Mesothelial cell of epicardium (in vitro differentiated cells): ENCODE measurements at places on chromosomes 7 and 10. TPM values are rescaled to one million over a fixed set of nuclear protein-coding genes. Genes with fewer than 3 reads are reported as not detected.

Gene H2BK1
- not detected in 3 replicates for total RNA-seq

DNA sequence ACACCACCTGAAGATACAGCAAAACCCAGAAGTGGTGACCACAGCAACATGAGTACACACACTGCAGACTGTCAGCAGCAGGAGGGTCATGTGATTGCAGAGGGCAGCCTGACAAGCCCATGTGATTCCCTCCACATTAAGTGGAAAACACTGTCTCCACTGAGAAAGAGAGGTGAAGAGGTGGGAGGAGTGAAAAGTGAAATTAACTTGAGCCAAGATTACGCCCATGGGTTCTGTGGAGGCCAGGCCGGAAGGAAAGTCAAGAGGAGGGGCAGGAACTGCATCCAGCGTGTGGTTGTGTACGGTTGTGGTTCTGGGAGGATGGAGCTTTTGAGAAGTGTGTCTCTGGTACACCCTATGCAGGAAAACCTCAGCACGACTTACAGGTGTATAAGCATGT lies 138.5 kb downstream of the PLXNA4 start:
- H3K27ac ChIP-seq: no peak overlapping the region
- no peaks in the 10 kb centered on the region for H3K36me3 ChIP-seq
- DNase-seq: no peak
- H3K4me3 ChIP-seq: no peak overlapping the region
- H3K4me1 ChIP-seq: peaks cover 16% of the 10 kb centered on the region

DNA sequence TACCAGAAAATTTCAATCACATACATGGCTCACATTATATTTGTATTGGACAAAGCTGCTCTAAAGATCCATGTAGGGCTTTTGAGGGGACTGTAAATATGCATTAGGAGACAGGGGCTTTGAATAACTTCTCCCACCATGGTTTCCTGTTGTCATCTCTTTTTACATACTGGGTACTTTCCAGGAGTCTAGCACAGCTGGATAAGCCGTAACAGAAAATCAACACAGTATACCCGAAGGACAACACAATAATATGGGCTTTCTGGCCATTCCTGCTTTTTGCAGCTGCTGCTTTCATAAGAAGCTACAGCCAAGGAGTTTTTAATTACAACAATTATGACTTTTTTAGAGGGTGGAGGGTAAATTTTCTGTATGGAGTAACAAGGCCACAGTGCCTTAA lies 63.4 kb upstream of the SRPK2 start:
- peaks cover 4% of the 10 kb centered on the region for H3K36me3 ChIP-seq
- H3K4me1 ChIP-seq: peaks cover 16% of the 10 kb centered on the region

GRCh38 chr10:119863951-119864565 lies 8.6 kb downstream of the MCMBP start:
- peaks cover 11% of the 10 kb centered on the region for H3K4me1 ChIP-seq
- no peak overlapping the region for H3K27ac ChIP-seq
- H3K36me3 ChIP-seq: peaks cover 17% of the 10 kb centered on the region
- no peaks in the 10 kb centered on the region for H3K27me3 ChIP-seq

Gene PRKCQ
- 2.3 to 2.4 TPM (median 2.3 TPM) in 3 replicates for total RNA-seq

DNA sequence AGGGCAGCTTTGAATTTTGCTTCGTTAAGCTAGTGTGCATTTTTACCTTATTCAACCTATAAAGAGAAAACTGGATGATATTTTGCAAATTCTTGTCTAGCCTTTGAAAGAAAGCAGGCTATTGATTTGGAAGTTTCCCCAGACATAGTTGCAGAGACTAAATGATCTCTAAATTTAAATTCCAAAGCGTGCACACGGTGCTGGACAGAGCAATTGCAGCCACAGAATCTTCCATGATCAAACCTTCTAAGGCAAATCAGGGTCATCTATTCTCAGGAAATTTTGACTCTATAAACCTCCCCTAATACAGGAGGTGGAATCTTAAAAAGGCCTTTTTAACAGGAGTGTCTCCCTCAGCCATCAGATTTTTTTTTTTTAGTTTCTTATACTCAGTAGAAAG lies 159.9 kb downstream of the MDFIC start:
- H3K36me3 ChIP-seq: peaks cover 4% of the 10 kb centered on the region
- peaks cover 15% of the 10 kb centered on the region for H3K4me1 ChIP-seq
